Retinal pigment epithelial cell (primary cell): ENCODE measurements at places on chromosomes 7 and 10.
A peak's percentile ranks its signal among the peaks of the same experiment; 100 is the strongest.

- DNase-seq, result no peak
These were observed 891.2 kb downstream of the PCDH15 start for GRCh38 chr10:53909791-53910190.

- DNase-seq, result no peak
These were observed 16.0 kb upstream of the KIF5B start for GRCh38 chr10:32072025-32072800.

- DNase-seq, result no peak
These were observed 244.5 kb upstream of the ANKRD30A start for GRCh38 chr10:36880898-36881297.

DNA sequence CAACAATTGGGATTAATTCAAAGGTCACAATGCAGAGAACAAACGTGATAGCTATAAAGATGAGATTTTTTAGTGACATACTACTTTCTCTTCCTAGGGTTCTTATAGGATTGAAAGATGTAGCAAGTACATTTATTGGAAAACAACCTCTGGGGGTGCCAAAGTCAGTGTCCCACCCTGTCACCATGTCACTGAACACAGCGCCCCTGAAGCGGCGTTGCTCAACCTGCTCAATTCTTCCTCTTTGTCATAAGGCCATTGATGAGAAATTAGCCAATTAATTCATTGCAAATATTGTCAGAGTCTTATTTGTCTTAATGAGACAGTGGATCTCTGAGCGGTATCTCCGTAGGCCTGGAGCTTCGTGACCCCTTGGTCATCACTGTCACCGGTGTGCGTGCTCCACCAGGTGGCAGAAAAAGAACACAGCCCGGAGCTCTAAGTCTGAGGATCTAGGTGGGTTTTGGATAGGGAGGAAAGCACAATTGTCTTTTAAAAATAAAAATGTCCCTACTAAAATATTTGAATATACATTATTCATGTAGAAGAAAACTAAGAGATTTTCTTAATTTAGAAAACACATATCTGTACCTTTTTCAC is 362.6 kb downstream of the PAXIP1 start:
- DNase-seq, result no peak

DNA sequence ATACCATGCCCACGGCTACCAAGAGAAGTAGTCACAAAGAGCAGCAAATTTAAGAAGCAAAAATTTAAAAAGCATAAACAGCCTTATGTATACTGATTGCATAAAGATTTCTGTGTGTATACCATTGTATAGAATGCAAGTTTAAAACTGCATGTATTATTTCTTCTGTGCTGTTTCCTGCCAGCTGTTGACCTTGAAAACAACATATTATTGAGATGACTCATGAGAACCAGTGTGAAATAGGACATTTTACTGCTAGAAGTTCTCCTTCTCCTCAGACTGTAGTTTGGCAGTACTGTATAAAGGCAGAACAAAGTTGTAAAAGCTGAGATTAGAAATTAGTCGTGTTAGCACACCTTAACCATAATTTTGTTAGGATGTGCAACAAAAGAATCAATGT is 42.3 kb upstream of the SGCE start:
- DNase-seq, result no peak

GRCh38 chr10:84205853-84206525 is 11.7 kb downstream of the CDHR1 start:
- no peak for DNase-seq

- no peak for DNase-seq
These were observed 123.9 kb downstream of the PRKG1 start for GRCh38 chr10:51198170-51198569.

- DNase-seq, result no peak
These were observed 441.4 kb downstream of the DPP6 start for GRCh38 chr7:154493594-154493993.

- no peak for DNase-seq
These were observed 84.5 kb downstream of the PRKG1 start for GRCh38 chr10:51158832-51159231.

- DNase-seq, result no peak
These were observed 2.8 kb downstream of the GFRA1 start for GRCh38 chr10:116270126-116270770.

GRCh38 chr7:44983742-44984477 is 5.1 kb upstream of the MYO1G start:
- no peak for DNase-seq

GRCh38 chr10:34641147-34641912 is 173.8 kb downstream of the PARD3 start:
- DNase-seq, result no peak

- DNase-seq, result no peak
These were observed 219.2 kb upstream of the BMPER start for GRCh38 chr7:33685981-33686683.

DNA sequence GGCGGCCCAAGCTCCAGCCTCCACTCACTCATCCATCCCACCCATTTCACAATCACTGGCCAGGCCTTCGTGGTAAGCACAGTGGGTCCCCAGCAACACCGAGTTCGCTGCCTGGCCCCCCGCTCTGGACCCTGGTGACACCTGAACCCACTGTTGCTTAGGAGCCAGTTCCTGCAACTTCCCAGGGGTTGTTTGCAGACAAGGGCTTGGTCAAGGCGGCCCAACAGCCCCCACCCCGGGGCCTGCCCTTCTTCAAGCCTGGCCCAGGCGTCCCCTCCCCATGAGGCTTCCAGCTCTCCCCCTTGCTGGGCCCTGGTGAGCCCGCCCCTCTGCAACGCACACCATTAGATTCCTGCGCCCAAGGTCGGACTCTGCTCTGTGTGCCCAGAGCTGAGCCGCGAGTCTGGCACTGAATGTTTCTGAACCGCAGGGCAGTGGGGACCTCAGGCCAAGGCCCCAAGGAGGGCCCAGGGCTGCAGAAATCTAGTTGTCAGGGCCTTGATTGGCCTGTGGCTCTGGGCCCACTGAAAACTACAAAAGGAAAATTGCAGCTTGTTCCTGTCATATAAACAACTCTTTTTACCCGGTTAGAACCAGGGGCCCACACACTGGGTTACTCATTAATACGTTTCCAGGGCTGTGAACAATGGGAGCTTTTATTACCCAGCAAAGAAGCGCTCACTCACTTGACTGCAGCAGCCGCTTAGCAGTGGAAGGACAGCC is 2.1 kb upstream of the COX19 start:
- peak; percentile 67 for DNase-seq

- peak; percentile 17 for DNase-seq
These were observed 8.6 kb upstream of the LRRN3 start for GRCh38 chr7:111082351-111082750.

GRCh38 chr7:14339861-14340260 is 350.4 kb upstream of the ETV1 start:
- no peak for DNase-seq

DNA sequence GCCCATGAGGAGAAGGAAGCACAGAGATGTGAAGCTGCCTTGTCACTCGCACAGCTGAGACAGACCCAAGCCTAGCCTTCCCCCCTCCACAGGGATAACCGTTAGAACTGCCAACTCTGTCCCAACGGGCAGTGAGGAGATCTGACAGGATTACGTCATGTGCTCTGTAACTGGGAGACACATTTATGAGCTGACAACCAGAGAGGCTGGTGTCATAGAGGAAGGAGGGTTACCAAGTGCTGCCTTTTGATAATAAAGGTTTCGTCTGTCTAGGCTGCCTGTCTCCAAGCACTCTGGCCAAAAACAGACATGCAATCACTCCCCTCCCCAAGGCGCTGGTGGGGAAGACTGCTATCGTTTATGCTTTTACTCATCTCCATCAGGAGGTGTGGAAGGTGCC is 165.9 kb downstream of the PLXNA4 start:
- DNase-seq, result no peak

GRCh38 chr7:101870361-101871062 is 53.1 kb downstream of the CUX1 start:
- no peak for DNase-seq

GRCh38 chr10:86938260-86938659 is 19.2 kb downstream of the MMRN2 start:
- DNase-seq, result no peak

DNA sequence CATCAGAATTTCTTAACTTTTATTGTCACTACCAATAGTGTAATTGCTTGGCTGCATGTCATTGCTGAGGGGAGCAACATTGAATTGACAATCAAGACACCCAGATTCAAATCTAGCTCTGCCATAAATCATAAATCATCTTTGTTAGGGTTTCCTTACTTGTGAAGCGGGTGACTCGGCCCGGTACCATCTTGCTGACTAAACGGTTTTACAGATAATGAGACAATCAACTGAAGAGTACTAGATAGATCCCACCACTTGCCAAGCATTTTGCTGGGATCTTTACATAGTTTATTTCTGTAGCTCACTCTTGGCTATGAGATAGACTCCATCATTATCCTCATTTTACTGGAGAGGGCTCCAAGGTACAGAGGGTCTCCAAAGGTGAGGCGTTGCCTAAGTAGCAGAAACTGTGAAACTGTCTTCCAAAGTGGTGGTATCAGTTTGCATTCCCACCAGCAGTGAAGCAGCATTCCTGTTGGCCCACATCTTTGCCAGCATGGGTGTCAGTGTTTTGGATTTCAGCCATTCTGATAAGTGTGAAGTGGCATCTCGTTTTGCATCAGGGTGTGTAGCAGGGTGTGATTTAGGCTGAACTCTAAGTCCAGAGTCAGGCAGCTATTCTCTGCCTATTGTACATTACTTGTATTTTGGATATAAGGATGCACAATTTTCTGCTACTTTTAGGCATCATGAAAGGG is 168.7 kb upstream of the BMPER start:
- no peak for DNase-seq
